ENCODE measurements at places on chromosomes 12 and 14. TPM values are rescaled to one million over a fixed set of nuclear protein-coding genes. Genes with fewer than 3 reads are reported as not detected.

MMAB gene
- total RNA-seq = 26.5 TPM

AP5M1 gene
- 31.4 TPM for total RNA-seq

PIP4P1 gene
- total RNA-seq = 26.5 TPM

C1RL gene
- 50.2 TPM for total RNA-seq

TBC1D30 gene
- 0.29 TPM for total RNA-seq

FOXN4 gene
- not detected for total RNA-seq

OR6J1 gene
- total RNA-seq = under 0.01 TPM

NT5DC3 gene
- 10.6 TPM for total RNA-seq

EML1 gene
- 72.9 TPM for total RNA-seq

GPR137C gene
- total RNA-seq = 0.58 TPM

ANKRD9 gene
- total RNA-seq = 44.3 TPM

C12orf60 gene
- 1.3 TPM for total RNA-seq

CRIP1 gene
- 2.5 TPM for total RNA-seq

FAIM2 gene
- total RNA-seq = 2.6 TPM

BCDIN3D gene
- 5.6 TPM for total RNA-seq

GAPDH gene
- 10,148 TPM for total RNA-seq

STAC3 gene
- total RNA-seq = not detected

CYP46A1 gene
- total RNA-seq = 0.29 TPM

LRP6 gene
- 58.3 TPM for total RNA-seq

SLC38A2 gene
- total RNA-seq = 509 TPM

TSPAN11 gene
- 1.0 TPM for total RNA-seq

SLCO1A2 gene
- not detected for total RNA-seq

DAAM1 gene
- 26.3 TPM for total RNA-seq

CLEC9A gene
- not detected for total RNA-seq

PACS2 gene
- 52.7 TPM for total RNA-seq

NEMP1 gene
- total RNA-seq = 14.5 TPM

All from smooth muscle cell of trachea (primary cell).